ENCODE measurements at places on chromosomes 1 and 21.

DNA sequence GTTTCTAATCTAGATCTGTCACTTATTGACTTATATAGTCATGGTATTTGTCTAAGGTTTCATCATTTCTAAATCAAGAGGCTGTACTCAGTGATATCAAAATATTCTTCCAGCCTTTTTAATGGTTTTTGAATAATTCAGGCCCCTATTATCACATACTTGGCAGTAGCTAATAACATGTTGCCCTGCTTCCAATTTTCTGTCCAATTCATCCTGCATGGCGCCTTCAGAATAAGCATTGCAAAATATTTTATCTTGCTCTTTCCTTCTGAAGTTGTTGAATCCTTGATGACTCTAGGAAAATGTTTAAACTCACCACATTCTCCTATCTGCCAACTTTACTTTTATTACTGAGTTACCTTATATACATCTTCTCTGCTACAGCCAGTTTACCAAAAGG is 517.2 kb upstream of the B3GALT2 start:
- DNase-seq, result no peak

DNA sequence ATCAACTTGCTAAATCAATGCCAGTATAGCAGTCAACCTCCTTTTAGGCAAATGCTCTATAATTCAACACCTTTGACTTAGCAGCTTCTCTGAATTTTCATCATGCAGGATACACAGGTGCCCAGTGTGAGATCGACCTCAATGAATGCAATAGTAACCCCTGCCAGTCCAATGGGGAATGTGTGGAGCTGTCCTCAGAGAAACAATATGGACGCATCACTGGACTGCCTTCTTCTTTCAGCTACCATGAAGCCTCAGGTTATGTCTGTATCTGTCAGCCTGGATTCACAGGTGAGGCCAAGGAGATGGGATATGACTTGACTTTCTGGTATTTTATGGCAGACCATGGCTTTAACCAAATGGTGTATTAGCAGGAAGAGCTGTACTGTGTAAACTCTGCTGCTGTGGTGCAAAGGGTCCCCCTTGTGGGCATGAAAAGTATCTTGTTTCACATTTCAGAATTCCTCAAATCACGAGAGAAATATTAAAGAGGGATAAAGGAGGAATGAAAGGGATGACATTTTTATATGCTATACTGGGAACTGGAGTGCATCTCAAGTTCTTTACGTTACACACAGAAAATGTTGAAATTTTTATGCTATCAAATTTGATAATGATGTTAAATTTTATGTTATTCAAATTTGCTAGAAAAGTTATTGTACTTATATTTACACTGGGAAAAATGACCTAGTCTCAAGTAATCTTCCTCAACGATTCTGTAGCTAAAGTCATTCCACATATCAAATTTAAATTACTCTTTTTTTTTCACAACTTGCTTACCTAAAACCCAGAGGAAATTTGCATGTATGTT is 88.9 kb downstream of the CRB1 start:
- DNase-seq, result peak; percentile 33

DNA sequence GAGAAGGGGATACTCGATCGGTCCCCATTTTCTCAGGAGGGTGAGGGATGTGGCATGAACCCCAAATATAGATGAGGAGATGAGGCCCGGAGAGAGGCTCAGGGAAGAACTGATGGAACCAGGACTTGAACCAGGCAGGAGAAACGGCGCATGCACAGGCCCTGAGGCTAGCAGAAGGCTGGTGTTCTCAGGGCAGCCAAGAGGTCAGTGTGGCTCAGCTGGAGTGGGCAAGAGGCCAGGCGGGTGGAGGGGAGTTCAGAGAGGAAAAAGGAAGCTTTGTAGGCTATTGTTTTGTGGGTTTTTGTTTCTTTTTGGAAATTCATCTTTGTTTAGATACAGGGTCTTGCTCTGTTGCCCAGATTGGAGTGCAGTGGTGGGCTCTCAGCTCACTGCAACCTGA is 122.0 kb downstream of the LACTBL1 start:
- DNase-seq, result no peak

GRCh38 chr1:207818971-207819451 is 67.2 kb downstream of the CD46 start:
- peak; percentile 65 for DNase-seq

GRCh38 chr1:20634065-20634593 is 871 bp downstream of the PINK1 start:
- peak; percentile 34 for DNase-seq

All from kidney capillary endothelial cell (primary cell).